ENCODE measurements at places on chromosomes 13 and 19.

DNA sequence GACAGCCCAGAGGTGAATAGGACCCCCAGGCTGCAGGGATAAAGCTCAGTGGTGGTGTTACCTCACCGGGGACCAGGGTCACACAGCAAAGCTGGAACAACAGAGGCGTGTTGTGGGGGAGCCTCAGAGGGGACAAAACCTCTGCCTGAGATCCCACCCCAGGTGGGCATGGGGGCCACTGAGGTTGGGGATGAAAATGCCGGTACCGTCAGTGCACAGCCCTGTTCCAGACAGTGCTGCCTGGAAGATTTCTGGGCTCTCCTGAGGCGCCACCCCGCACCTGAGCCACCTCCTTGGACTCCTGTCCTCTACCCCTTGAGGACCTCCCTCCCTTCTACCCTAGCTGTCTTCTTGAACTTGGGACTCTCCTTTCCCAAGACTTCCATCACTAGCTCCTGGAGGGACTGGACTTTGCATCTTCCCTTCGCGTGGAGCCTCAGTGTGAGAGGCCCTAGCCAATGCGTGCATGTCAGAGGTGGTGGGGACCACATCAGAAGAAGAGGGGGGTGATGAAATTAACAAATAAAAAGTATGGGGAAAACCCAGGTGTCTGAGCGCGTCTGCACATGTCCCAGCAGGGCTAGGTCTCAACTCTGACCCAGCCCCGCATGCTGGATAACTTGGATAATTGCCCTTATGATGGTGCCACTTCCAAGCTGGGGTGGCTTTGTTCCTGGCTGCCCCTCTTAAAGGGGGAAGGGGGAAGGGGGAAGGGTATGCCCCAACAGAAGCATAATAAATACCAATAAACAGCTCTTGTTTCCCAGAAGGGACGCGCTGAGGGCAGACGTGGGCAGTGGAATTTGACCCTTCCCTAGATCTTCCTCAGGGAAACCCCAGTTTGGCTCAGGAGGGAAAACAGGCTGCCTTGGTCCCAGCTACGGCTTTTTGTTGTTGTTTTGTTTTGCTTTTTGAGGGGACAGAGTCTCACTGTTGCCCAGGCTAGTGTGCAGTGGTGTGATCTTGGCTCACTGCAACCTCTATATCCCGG is 11.6 kb downstream of the CNFN start:
- DNase-seq: no peak

DNA sequence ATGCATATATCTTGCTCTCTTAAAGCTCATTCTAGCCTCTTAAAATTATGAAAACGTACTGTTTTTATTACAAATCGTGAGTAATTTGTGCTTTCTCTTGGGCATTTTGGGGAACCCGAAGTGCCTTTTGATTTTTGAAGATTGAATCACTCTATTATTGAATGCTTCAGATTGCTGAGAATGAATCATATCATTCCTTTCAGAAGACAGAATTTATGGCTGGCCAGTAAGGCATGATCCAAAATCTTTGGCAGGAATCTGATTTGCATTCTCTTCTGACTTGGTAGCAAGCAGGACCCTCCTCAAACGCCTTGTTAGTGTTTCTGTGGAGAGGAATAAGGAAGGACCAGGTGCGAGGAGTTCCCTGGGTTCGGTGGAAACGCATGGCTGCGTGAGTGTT is 49.5 kb downstream of the STARD13 start:
- peak; percentile 64 for DNase-seq

DNA sequence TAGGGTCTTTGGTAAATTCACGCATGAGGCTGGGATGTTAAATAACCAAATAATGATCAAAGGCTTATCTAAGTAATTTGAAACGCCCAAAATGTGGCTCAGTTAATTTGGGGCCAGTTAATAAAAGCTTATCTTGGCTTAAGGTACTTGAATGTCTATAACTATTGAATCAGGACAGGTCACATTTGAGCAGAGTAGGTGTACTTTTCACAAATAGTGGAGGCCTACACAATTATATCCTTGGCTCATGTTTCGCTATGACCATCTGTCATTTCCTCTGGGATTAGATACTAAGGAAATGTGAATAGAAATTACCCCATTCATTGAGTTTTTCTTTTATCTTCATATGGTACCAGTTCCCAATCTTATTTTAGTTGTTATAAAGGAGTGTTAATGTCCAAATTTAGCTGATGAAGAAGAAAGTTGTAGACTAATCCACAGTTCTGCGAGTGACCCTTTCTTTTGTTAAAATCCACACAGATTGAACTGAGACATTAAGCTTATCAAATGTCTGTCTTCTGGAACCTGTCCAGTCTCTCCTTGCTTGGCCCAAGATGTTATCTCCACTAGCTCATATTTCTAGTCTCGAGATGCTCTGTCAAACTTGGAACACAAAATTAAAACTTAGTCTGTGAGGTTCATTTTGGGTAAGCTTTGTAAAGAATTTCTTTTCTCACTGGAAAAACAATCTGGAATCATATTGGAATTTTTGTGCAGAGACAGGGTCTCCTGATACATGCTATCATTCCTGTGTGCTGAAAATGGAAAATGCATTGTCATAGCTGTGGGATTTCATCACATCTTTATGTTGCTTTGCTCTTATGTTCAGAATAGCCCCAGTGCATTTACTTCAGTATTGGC is 31.0 kb downstream of the SLAIN1 start:
- no peak for DNase-seq

DNA sequence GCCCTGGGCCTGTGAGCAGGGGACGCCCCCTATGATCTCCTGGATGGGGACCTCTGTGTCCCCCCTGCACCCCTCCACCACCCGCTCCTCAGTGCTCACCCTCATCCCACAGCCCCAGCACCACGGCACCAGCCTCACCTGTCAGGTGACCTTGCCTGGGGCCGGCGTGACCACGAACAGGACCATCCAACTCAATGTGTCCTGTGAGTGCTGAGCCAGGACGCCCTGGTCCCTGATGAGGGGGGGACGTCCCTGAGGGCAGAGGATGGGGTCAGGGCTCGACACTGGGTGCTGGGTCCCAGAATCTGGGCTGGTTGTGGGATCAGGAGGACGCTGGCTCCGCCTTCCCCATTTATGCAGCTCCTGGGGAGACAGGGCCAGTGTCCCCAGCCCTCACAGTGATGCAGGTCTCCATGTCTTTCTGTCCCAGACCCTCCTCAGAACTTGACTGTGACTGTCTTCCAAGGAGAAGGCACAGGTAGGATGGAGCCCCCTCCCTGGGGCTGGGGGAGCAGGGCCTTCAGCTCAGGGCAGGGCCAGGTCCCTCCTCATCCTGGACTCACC is 2.5 kb downstream of the SIGLEC7 start:
- no peak for DNase-seq

DNA sequence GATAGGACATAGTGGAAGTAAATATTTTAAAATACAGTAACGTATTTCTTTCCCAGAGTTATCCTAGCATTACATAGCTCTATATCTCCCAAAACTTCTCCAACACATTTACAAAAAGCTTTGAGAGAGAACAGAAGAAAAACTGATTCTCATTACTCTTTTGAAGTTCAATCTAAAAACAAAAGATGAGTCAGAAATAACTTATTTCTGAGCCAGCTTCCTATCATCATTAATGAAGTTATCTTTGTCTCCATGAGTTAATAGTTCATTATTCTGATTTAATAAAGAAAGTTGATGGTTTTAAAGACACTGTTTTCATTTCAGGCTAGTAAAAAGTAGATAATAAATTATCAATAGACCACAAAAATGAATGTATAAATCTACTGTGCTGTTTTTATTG is 446.7 kb upstream of the SPRY2 start:
- DNase-seq: no peak

DNA sequence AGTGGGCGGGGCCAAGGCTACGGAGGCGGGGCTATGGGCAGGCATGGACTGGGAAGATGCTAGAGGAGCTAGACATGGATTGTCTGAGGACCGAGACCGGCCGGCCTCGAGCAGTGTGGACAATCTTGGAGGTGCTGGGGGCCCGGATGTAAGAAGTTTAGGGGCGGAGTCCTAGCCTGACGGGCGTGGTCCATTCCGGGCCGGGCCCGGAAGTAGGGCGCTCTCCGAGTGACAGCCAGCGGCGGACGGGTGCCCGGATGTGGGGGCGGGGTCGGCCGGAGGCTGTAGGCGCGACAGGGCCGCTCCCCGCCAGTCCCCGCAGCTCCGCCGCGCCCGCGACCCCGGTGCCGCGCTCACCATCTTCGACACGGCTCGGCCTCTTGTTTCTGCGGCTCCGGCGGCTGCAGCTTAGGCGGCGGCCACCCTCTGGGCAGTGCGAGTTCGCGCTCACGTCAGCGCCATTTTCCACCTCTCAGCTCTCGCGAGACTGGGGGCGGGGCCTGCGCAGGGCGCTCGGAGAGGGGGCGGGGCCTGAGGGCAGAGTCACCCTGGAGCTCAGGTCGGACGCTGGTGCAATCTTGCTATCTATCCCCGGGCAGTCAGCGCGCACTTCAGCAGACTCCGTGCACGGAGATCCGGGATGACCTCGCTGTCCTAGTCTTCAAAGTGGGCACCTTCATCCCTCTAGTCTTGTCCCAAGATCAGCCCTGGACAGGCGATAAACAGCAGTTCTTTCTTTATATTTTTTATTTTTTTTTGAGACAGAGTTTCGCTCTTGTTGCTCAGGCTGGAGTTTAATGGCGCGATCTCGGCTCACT is at the start of gene ZNF414:
Gene ZNF414, minus strand, starts transcription at position 481 of the 818 bp plus-strand sequence. Its CDS starts 121 bp downstream, at position 360.
- DNase-seq: peak; percentile 94

GRCh38 chr19:16134510-16134909 is 9.0 kb upstream of the HSH2D start:
- no peak for DNase-seq

DNA sequence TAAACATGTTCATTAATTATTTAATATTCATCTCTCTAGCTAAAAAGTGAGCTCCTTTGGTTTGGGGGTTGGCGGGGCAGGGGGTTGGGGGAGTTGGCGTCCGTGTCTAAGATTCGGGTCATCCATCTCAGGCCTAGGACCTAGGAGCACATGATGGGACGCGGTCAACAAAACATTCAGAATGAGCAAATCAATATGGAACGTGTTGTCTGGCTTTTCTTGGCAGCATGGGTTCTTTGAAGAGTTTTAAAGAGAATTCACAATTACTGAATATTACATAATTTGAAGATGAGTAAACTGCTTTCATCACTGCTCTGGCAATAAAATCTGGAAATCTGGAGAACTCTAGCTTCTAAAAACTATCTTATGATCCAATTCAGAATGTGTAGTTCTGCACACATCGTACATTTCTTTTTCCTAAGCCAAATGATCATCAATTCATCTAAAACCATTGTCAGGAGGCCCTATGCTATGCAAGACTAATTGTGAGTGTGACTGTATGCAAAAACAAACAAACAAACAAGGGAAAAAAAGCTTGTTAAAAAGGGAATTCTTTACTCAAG is 5.4 kb upstream of the ARGLU1 start:
- DNase-seq: no peak

GRCh38 chr19:8575467-8575997 is 1.7 kb downstream of the MYO1F start:
- no peak for DNase-seq

DNA sequence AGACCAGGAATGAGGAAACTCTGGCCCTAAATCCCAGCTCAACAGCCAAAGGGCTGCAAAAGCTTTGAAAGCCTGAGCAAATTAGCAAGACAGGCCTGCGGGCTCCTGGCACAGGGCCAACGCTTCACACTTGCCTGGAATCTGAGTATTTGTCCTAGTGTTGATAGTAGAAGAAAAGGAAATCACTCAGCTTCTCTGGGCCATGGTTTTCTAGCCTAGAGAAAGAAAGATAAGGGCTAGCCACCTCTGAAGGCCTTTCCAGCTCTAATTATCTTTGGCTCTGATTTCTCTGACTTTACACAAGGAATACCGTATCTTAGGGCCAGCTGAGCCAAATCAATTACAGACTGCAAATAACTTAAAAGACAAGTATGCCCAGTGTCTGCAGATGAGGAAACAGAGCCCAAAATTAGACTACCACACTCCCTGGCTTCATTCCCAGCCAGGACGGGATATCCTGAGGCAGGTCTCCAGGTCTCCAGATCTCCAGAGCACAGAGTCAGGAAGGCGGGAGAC is 69.6 kb downstream of the STK24 start:
- DNase-seq: no peak

DNA sequence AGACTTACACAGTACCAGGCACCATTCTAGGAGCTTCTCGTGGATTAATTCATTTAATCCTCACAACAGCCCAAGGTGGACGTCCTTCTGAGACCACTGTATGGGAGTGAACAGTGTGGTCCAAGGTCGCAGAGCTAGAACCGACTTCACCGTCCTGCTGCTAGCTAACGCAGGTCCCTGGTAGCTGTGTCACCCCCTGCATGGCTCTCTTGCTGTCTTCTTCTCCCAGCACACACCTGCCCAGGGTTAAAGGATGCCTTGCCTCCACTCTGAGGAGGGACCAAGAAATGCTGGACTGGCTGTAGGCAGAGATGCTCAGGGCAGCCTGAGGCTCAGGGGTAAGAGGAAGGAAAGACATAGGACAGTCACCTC is 3.0 kb downstream of the AKT2 start:
- DNase-seq: no peak

GRCh38 chr19:17751103-17751911 is at the start of gene FCHO1:
FCHO1 (plus strand) TSS chr19:17751477; CDS start chr19:17755165, 3,688 bp downstream.
- no peak for DNase-seq

DNA sequence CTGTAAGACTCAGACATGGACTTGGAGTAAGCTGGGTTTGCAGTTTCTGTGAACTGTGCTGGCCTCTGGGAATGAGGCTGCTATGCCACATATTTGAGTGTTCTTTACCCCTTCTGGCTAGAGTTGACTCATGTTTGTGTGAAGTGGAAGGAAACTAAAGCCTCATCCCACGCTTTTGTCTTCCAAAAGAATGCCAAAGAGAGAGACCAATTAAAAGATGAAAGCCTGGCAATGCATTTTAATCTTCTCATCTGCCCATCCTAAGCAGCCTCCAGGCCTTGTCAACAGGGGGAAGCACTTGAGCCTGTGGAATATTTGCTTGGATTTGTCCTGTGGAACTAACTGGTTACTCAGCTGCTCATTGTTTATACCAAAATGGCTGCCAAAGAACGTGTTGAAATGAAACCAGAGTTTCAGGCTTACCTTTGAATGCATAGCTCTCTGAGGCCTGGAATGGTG is 49.1 kb downstream of the LMO7 start:
- peak; percentile 43 for DNase-seq

GRCh38 chr13:95113601-95114000 is 187.7 kb downstream of the ABCC4 start:
- no peak for DNase-seq

DNA sequence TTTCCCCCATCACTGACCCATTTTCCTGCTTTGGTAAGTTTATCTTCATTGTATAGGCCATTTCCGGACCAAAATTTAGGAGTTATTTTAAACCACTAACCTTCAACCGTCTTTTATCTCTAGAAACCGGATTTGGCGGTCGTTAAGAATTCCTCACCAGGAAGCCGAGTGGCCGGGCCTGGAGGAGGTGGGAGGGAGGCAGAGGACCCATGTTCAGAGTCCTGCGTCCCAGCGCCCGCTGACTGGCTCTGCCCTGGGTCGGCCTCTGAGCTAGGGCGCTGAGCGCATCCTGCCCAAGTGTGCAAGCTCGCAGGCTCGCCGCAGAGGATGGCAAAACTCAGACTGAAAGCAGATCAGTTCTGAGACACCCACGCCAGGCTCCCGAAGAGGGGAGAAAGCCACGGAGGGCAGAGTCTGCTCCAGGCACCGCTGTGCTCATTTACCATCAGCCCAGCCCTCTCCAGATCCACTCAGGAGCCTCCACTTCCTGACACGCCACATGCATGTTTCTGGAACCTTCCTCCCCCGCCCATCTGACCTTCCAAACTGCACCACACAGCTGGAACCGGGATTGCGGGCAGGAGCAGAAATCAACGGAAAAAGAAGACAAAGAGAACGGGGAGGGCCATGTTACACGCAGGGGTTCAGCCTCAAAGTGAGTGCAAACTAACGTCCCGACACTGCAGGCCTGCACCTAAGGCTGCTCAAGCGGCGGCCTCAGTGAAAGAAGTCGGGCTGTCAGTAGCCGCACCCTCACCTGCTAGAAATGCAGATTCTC is 8.3 kb downstream of the COL4A1 start:
- no peak for DNase-seq

All from fibroblast of the conjunctiva (primary cell).